Esophagus squamous epithelium (tissue), 5 donors: ENCODE measurements at places on chromosomes 2 and 18.
A peak's percentile ranks its signal among the peaks of the same experiment; 100 is the strongest.

GRCh38 chr2:40129725-40130124, 322.2 kb downstream of the SLC8A1 start:
- DNase-seq, result no peak

GRCh38 chr2:60302377-60303126, 250.9 kb downstream of the BCL11A start:
- no peak for DNase-seq

GRCh38 chr2:71212336-71212735, 14.6 kb downstream of the PAIP2B start:
- DNase-seq, result no peak

DNA sequence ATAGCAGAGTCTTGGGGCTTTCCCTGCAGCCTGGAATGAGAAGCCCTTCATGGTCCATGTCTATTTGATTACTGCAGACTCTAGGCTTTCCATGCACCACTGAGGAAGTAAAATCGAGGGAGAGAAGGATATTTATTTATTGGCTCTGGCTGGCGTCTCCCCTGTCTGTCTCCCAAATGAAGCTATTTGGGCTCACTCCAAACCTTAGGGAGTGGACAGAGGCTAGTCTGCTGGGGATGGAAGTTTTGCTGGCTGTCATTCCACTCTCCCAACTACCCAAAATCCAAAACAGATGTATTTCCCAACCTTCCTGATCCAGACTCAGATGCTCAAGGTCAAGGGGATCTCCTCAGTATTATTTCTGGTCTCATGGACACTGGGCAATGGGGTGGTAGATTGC, 33.7 kb downstream of the TMEM17 start:
- no peak for DNase-seq

- no peak for DNase-seq
Observed at GRCh38 chr18:62102221-62102620, 84.6 kb downstream of the PIGN start.

DNA sequence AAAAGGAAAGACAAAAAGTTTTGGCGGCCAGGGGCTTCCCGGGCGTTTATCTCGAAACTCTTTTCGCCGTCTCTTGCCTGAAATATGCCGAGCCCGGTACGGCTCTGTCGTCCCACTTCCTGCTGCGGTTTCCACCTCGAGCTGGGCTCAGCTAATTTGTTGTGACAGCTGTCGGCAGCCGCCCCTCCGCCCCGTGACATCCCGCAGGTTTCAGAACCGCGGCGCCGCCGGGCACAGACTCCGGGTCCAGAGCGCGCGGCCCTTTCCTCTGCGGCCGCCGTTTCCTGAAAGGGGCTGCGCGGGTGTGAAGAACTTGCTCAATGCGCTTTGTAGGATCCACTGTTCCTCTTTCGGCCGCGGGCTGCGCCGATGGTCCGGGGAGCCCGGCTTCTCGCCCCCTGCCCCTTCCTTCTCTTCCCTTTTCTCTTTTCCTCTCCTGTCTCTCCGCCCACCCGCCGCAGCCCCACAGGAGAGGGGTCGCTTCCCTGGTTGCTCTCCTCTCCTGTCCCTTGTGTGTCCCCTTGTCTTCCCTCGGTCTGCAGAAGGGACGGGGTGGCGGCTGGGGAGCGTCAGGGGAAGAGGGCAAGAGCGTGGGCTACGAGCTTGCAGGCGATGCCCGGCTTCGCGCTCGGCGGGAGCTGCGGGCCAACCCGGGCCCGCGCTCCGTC, 648 bp downstream of the ARID5A start:
- peak; percentile 37 for DNase-seq

DNA sequence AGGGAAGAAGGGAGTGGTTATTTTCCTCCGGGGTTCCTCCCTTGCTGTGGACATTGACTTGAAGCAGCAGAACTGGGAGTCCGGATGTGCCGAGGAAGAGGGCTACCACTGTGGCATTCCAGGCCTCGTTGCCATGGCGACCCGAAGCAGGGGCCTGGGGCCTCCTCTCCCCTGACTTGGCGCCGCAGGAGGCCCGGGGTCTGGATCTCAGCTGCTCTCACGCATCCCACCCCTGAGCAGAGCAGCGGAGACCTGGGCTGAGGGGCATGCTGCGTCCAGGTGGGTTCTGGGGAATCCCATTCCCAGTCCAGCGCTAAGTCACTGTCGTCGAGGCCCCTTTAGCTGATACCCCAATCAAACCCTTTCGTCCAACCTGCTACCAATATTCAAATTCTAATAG, 100.2 kb downstream of the BCL11A start:
- DNase-seq, result no peak

DNA sequence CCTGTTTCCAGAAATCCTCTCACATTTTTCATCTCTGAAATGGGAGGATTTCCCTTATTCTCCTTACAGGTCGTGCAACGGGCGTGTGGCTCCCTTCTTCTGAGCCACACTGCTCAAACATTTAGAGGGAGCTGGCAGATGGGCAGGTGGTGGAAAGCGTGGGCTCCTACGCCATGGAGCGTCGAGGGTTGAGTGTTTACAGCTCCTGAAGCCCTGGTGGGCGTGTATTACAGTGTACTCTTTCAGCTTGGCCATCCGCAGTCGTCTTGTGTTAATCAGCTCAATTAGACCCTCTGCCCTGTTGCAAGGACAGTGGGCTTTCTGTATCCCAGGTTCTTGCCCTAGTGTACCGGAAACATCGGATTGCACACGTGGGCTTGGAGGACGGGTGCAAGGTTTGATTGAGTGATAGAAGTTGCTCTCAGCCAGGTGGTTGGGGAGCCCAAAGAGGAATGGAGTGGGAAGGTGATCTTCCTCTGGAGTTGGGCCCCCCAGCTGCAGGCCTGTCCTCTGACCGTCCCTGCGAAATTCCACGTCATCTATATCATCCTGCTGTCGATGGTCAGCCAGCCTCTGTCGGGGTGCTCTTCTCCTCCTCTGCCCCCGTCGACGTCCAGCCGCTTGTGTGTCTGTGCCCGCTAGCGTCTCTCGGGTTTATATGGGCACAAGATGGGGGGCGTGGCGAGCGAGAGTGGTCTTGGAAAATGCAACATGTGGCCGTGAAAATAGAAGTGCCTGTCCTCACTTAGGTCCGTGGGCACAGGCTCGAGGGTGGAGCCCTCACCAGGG, 120.3 kb upstream of the DSEL start:
- no peak for DNase-seq

DNA sequence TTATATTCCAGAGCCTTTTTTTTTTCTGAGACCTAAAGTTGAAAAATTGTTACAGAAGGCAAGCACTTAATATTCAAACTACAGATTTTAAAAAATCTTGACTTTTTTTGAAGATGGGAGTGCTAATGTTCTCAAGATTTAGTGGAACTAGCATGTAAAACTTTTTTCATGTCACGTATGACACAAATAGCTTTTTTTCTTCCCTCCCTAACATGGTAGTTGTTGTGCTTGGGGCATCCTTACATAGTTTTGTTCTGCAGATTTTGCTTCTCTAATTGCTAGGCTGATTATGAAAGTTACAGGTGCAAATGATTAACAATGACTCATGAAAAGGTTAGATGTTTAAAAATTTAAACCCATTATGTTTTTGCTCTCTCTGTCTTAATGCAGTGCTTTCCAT, 3.0 kb downstream of the EML6 start:
- no peak for DNase-seq

- DNase-seq, result no peak
Observed at GRCh38 chr2:25920336-25920735, 42.0 kb upstream of the ASXL2 start.

DNA sequence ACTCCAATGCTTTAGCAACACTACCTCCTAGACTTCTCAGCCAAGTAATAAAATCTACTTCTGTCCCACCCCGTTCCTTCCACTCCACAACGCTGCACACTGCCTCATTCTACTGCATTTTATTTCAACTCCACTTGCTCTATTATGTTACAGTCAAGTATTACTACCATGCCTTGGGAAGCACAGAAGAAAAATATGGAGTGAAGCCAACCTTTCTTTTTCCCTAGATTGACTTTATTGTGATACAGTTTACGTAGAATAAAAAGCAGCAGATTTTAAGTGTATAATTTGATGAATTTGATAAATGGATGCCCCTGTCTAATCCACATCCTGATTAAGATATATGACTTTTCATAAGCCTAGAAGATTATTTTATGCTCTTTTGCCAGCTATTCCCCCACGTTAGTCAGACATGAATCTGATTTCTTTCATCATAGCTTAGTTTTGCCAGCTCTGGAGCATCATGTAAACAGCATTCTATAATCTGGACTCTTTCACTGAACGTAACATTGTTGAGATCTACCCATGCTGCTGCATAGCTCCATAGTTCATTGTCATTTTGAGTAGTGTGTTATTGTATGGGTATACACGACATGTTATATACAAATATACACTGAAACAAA, 676.8 kb upstream of the RAB6C start:
- DNase-seq, result no peak

DNA sequence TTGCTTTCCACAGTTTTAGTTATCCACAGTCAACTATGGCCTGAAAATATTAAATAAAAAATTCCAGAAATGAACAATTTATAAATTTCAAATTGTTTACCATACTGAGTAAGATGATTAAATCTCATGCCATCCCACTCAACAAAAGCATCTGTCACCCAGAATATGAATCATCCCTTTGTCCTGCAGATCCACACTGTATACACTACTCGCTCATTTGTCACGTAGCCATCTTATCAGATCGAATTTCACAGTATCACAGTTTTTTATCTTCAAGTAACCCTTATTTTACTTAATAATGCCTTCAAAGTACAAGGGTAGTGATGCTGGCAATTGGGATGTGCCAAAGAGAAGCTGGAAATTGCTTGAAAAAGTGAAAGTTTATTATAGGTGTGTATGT, 291.8 kb upstream of the LRATD1 start:
- no peak for DNase-seq

- no peak for DNase-seq
Observed at GRCh38 chr2:27238976-27239375, 21.8 kb downstream of the CAD start.

DNA sequence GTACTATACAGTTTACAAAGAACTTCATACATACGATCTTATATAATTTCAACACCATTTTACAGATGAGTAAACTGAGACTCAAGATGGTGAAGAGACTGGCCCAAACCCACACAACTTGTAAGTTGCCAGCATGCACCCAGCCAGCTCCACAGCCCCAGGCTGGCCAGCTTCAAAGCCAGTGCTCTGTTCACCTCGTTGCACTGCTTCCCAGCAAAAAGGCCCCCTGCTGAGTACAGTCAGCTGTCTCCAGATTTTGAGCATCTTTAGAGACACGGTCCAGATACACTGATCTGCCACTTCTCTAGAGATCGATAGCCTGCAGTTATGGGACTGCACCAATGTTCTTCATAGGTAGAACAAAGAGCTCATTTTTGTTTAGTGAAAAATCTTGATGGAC, 257.2 kb upstream of the CHAC2 start:
- DNase-seq, result no peak

- no peak for DNase-seq
Observed at GRCh38 chr18:56775701-56776100, 124.5 kb downstream of the WDR7 start.
